NCI-H774 (cell line): ENCODE measurements at places on chromosomes 4 and X.

- DNase-seq: no peak
Measured at GRCh38 chrX:46777971-46778810, 19.3 kb upstream of the SLC9A7 start.

GRCh38 chr4:86019906-86020305 is 339.9 kb downstream of the MAPK10 start:
- no peak for DNase-seq

- DNase-seq: no peak
Measured at GRCh38 chrX:47228550-47229270, 4.1 kb upstream of the USP11 start.

DNA sequence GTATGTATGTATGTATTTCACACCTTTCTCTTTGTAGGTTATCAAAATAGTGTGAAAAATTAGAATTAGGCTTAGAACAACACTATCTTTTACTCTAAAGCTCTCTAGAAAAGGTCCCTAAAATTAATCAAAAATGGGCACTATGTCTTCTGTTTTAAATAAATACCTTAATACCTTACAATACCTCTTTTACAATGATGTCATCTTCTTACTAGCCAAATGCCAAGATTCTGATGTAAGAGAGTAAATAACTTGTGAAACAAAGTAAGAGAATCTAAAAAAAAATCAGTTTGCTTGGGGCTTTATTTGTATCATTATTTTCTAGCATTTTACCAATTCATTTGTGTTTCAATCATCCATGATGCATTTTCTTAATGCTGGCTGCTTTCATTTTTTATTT is 402.2 kb upstream of the MAGEB2 start:
- no peak for DNase-seq

DNA sequence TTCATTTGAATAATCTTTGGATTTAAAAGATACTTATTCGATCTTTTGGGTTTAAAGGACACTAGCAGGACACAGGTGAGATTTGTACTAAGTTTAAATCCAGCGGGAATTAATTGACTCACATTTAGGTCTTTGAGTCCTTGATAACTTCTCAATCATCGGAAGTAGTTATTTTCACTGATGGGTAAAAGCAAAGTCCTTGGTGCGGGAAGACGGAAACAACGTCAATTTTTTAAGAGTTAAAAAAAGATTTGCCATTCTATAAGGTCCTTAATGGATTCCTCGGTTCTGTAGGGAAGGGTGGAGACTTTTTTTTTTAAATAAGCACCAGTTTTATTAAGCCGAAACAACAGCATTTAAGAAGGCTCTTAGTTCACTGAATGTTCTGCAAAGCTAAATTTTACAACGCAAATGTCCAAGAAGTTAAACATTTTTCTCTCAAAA is 2.9 kb downstream of the TMSB4X start:
- no peak for DNase-seq

DNA sequence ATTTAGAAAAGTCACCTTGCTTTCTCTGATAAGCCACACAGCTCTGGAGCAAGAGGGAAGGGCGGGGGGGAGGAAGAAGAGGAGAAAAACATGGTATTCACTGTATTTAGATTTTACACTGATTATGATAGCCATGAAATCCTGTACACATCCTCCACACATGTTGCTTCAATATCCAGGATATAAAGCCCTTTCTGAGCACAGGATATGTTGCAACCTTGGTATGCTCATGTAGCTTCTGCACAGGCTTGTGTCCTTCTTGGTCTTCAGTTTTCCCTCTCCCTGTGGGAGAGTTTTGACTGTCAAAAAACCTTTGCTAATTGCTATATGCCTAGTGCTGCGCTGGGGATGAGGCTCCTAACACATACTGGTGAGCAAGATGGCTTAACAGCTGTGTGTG is 61.9 kb upstream of the DAPP1 start:
- no peak for DNase-seq

- DNase-seq: no peak
Measured at GRCh38 chr4:141290771-141291170, 70.1 kb downstream of the ZNF330 start.

DNA sequence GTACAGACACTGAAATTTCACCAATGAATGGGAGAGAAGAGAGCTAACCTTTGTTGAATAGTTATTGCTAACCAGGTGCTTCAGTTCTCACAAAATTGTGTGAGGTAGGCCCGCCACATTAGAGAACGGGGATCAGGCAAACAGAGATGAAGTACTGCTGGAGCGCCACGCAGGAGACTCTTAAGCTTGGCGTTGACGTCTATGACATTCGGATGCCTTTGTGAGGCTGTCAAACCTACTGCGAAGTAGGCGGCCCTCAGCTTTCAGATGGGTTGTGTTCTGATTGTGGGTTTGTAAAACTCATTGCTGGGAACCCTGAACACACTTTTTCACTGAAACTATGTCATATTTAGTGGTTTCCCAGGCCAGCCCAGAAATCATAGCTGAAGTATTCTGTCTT is 173.6 kb downstream of the CBR4 start:
- DNase-seq: no peak

DNA sequence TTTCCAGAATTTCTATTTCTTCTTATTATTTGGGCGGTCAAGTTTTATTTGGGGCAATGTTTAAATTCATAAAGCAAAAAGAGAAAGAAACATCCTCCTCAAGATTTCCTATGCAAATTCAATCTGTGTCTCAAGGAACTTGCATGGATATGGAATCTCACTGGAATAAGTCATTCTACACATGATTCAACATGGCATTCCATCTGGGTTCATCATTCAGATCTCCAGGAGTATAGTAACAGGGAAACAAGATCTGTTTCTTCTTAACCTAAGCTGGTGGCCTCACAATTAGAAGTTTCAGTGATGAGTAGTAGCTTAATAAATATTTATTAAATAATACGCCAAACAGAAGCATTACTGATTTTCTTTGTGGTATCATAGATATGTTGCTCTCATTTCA is 19.8 kb downstream of the KLHL34 start:
- no peak for DNase-seq
